Heart left ventricle (tissue), 16 donors: ENCODE measurements at places on chromosomes 6 and 20. TPM values are rescaled to one million over a fixed set of nuclear protein-coding genes. Genes with fewer than 3 reads are reported as not detected.

DNA sequence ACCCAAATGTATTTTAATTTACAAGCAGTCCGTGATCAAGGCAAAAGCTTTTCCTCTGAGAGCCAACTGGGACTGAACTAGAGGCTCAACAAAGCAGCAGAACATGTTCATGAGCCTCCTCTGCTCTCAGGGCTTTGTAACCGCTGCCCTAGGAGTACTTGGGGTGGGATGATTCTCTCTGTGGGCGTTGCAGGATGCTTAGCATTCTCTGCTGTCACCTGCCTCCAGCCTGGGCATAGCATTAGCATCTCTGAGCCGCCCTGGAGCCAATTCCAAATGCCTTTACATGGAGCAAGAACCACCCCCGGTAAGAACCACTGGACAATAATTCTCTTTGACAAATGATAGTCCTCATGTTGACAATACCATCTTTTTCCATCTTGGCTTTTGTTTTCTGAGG is 237.6 kb upstream of the CDH4 start:
- no peaks in the 10 kb centered on the region for H3K4me1 ChIP-seq
- DNase-seq, result no peak
- H3K27me3 ChIP-seq, result peaks cover 21% of the 10 kb centered on the region
- H3K27ac ChIP-seq, result no peak overlapping the region
- H3K36me3 ChIP-seq, result no peaks in the 10 kb centered on the region
- H3K4me3 ChIP-seq, result no peak overlapping the region

- H3K4me3 ChIP-seq, result no peak overlapping the region
- H3K4me1 ChIP-seq, result no peaks in the 10 kb centered on the region
- H3K27me3 ChIP-seq, result no peaks in the 10 kb centered on the region
- H3K36me3 ChIP-seq, result peaks cover 37% of the 10 kb centered on the region
- DNase-seq, result no peak
Observed at GRCh38 chr20:37741055-37741454, 47.2 kb downstream of the CTNNBL1 start.

DNA sequence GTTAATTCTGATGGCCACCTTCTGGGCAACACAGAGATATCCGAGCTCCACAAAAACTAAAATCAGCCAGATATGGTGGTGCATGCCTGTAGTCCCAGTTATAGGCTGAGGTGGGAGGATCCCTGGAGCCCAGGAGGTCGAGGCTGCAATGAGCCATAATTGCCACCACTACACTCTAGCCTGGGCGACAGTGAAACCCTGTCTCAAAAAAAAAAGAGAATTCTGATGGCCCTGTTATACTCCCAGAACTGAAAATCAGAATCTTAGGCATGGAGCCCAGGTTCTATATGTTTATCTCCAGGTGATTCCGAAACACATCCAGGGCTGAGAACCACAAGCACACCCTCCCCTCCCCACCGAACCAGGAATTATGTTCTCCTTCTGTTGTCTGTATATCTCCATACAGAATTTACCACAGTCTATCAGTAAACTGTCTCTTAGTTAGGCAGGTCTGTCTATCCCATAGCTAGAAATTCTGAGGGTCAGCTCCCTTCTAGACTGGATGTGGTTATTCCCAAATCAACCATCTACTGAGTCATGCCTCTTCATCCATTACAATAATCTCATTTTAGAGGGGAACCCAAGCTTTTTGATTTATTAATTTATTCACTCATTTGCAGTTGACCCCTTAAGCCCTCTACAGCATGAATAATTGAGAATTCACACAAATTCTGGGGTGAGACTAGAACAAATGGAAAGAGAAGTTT is 24.8 kb upstream of the CCND3 start:
- DNase-seq, result no peak
- no peaks in the 10 kb centered on the region for H3K36me3 ChIP-seq
- no peak overlapping the region for H3K4me3 ChIP-seq
- H3K4me1 ChIP-seq, result peaks cover 9% of the 10 kb centered on the region

DNA sequence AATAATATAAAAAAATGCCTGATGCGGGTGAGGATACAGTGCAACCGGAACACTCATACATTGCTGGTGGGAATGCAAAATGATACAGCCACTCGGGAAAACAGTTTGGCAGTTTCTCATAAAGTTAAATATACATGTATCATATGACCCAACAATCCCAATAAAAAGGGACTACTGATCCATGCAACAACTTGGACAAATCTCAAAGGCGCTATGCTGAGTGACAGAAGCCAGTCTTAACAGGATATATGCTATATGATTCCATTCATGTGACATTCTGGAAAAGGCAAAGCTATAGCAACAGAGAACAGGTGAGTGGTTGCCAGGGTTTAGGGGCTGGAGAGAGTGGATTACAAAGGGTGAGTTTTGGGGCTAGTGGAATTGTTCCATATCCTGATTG is 170.2 kb upstream of the MLN start:
- no peak overlapping the region for H3K27ac ChIP-seq
- peaks cover 27% of the 10 kb centered on the region for H3K27me3 ChIP-seq
- no peaks in the 10 kb centered on the region for H3K36me3 ChIP-seq
- no peak for DNase-seq
- H3K4me1 ChIP-seq, result no peaks in the 10 kb centered on the region

- H3K36me3 ChIP-seq, result no peaks in the 10 kb centered on the region
- no peak for DNase-seq
- H3K4me3 ChIP-seq, result peak overlapping the region; percentile 62
- H3K27me3 ChIP-seq, result no peaks in the 10 kb centered on the region
Observed at GRCh38 chr6:31970604-31971271, 1.2 kb downstream of the DXO start.

DNA sequence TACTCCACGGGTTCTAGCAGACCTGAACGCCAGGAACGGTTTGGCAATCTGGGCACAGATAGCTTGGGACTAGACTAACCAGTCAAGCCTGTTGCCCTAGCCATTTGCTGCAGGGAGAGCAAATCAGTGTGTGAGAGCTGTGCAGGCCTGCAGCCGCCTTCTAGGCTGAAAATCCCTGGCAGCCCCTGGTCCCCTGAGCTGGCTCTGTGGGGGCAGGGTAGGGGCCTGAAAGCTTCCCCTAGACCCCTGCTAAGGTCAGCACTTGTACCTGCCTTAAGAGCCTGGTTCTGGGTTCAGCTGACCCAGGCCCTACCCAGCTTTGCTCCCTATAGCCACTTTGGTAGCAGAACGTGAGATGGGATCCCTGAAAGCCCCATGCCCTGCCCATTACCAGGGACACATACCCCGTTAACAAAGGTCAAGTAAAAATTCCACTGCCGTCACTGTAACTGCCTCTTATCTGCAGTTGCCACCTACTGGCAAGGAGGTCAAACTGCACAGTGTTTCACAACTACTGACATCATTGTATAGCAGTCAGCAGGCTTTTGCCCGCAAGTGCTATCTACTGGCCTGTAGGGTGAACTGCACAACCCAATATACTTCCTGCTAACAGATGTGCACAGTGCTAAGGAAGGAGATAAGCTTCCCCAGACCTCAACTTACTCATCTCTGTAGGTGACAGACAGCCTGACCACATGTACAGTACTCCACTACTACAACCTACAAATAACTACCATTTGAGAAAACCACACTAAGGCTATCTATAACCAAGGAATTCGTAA is 95.1 kb upstream of the OLIG3 start:
- no peaks in the 10 kb centered on the region for H3K4me1 ChIP-seq
- no peak for DNase-seq
- no peak overlapping the region for H3K27ac ChIP-seq
- no peaks in the 10 kb centered on the region for H3K27me3 ChIP-seq
- H3K36me3 ChIP-seq, result no peaks in the 10 kb centered on the region

GRCh38 chr6:42292004-42292740 is 74.5 kb upstream of the MRPS10 start:
- no peaks in the 10 kb centered on the region for H3K4me1 ChIP-seq
- H3K36me3 ChIP-seq, result no peaks in the 10 kb centered on the region
- H3K4me3 ChIP-seq, result no peak overlapping the region
- no peaks in the 10 kb centered on the region for H3K27me3 ChIP-seq
- no peak for DNase-seq
- H3K27ac ChIP-seq, result no peak overlapping the region

DNA sequence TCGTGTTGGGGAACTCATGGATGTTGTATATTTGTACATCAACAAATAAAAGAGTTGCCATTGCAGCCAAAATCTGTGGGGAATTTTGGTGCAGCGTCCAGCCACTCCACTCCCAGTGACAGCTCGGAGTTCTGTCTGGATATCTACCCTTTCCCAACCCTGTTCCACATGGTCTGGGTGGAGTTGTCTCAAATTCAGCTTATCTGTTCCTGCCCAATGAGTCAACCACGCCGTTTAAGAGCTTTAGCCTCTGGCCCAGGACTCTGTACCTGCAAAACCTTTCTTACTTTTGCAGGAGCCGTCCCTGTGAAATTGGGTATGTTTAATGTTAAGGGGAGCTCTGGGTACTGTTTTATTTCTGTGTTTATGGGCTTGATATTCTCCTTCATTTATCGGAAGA is 33.9 kb upstream of the OVOL2 start:
- no peak for DNase-seq
- H3K4me1 ChIP-seq, result no peaks in the 10 kb centered on the region
- no peaks in the 10 kb centered on the region for H3K27me3 ChIP-seq
- no peaks in the 10 kb centered on the region for H3K36me3 ChIP-seq
- no peak overlapping the region for H3K4me3 ChIP-seq

DNA sequence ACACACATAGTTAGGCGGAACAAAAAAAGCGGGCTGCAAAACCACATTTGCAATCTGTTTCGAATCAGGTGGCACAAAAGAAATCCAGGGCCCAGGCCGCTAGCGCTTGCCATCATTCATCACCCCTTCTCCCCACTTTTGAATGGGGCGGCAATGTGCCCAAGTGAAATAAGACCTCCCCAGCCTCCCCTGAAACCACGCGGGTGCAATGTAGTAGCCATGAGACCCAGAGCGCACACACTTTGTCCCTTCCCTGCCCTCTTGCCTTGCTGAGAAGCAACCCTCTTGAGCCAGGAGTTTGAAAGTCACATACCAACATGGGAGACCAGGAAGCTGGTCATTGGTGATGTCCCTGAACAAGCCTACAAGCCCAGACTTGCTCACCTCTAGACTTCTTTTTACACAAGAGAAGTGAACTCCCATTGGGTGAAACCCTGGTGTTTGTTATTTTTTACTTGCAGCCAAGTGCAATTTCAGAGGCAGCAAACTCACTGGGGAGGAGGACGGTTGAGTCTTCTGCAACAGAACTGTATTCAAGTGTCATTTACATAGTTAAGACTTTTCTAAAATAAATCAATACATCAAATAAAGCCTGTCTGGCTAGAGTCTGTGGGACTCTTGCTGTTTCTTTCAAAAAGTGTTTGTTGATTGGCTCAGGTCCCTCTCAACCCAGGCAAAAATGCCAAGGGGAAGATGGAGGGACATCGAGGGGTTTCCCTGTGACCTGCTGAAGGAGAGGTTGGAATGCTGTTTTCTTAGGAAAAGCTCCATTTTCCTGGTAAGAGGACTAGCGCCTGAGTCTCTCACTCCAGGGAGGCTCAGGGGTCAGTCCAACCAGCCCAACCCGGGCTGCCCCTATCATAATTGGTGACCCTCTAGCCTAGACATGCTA is 138.1 kb upstream of the PTPN1 start:
- H3K4me3 ChIP-seq, result no peak overlapping the region
- H3K36me3 ChIP-seq, result no peaks in the 10 kb centered on the region
- H3K4me1 ChIP-seq, result no peaks in the 10 kb centered on the region
- no peak overlapping the region for H3K27ac ChIP-seq
- DNase-seq, result no peak
- H3K27me3 ChIP-seq, result no peaks in the 10 kb centered on the region

FOXC1 gene
- total RNA-seq, result 3.5 TPM

- H3K27ac ChIP-seq, result no peak overlapping the region
- no peaks in the 10 kb centered on the region for H3K36me3 ChIP-seq
- DNase-seq, result no peak
- H3K4me3 ChIP-seq, result no peak overlapping the region
- no peaks in the 10 kb centered on the region for H3K27me3 ChIP-seq
- no peaks in the 10 kb centered on the region for H3K4me1 ChIP-seq
Observed at GRCh38 chr20:24444526-24445190, 24.8 kb upstream of the SYNDIG1 start.

DNA sequence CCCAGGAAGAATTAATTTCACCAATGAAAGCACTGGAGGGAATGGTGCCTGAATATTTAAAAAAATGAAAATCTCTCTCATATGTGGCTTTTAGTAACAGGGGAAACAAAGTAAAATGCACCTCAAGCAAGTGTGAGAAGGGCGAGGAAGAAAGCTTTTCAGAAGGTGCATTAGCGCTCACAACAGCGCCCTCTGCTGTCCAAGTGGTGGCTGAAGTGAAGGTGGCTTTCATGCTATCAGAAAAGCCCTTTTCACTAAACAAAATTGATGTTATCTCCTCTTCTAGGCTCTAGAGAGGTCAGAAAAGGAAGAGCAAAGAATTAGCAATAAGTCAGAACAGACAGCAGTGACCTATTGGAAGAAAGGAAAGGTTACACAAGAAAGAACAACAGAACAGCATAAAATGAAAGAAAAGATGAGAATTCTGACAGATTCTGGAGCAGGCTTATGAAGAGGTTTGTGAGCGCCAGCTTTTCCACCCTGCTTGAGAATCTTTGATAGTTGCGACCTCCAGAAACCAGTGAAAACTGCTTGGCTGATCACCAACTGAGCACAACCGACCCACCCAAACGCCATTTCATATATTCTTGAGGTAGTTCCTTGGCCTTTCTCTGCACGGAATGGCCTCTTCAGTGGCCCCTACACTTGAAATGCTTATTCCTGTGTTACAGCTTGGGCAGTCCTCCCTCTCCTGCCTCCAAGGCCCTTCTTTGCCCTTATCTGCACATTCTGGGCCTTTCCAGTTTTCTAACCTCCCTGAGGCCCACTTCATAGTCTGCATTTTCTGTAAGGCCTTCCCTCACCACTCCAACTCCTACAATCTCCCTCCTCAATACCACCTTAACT is 45.3 kb downstream of the SMLR1 start:
- H3K27ac ChIP-seq, result no peak overlapping the region
- no peaks in the 10 kb centered on the region for H3K36me3 ChIP-seq
- no peak overlapping the region for H3K4me3 ChIP-seq
- peak; percentile 44 for DNase-seq
- no peaks in the 10 kb centered on the region for H3K4me1 ChIP-seq

GRCh38 chr6:65280060-65280459 is 427.0 kb downstream of the EYS start:
- no peaks in the 10 kb centered on the region for H3K27me3 ChIP-seq
- no peaks in the 10 kb centered on the region for H3K4me1 ChIP-seq
- H3K4me3 ChIP-seq, result no peak overlapping the region
- DNase-seq, result no peak
- H3K27ac ChIP-seq, result no peak overlapping the region

- no peak overlapping the region for H3K4me3 ChIP-seq
- no peaks in the 10 kb centered on the region for H3K36me3 ChIP-seq
- H3K4me1 ChIP-seq, result no peaks in the 10 kb centered on the region
- H3K27ac ChIP-seq, result no peak overlapping the region
- DNase-seq, result no peak
Observed at GRCh38 chr6:166581091-166581511, 5.4 kb downstream of the RAMACL start.

DNA sequence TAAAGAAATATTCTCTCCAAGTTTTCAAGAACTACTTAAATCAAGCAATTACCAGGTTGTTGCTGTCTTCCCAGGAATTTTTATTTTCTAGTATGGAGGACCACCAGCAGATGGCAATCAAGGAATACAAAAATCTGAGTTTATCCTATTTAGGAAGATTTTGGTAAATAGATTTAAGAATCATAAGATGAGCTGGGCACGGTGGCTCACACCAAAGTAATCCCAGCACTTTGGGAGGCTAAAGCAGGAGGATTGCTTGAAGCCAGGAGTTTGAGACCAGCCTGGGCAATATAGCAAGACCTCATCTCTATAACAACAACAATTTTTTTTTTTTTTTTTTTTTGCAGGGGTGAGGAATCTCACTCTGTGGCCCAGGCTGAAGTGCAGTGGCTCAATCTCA is 19.3 kb upstream of the SEC63 start:
- no peaks in the 10 kb centered on the region for H3K27me3 ChIP-seq
- no peaks in the 10 kb centered on the region for H3K4me1 ChIP-seq
- no peak overlapping the region for H3K4me3 ChIP-seq

GRCh38 chr6:27604986-27605385 is 132.1 kb upstream of the ZNF184 start:
- H3K4me1 ChIP-seq, result no peaks in the 10 kb centered on the region
- no peak overlapping the region for H3K27ac ChIP-seq
- H3K27me3 ChIP-seq, result peaks cover 46% of the 10 kb centered on the region
- H3K36me3 ChIP-seq, result no peaks in the 10 kb centered on the region
- no peak overlapping the region for H3K4me3 ChIP-seq
